M059J (cell line): ENCODE measurements at places on chromosomes 6 and 20.

- DNase-seq: peak; percentile 13
These were observed 180.6 kb upstream of the TENT5A start for GRCh38 chr6:81933089-81933488.

- DNase-seq: no peak
These were observed 230.1 kb downstream of the SYNDIG1 start for GRCh38 chr20:24699321-24700165.

DNA sequence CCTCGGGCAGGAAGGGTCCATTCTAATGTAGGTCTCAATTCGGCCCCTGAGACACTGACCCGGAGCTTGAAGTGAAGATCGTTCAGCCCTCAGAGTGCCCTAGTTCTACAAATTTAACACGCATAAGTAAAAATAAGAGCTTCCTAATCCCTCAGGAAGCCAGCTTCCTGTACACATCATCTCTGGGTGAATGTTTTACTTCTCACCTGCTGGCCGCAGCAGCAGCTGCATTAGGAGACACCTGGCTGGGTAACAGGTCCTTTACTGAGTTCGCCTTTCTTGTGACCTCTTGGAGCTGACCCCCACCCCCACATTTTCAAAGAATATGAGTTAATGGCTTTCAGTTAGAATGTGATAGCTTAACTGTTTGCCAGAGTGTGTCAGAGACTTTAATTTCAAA is 165.0 kb downstream of the SMOC2 start:
- DNase-seq: no peak

GRCh38 chr6:144653885-144654505 is 368.9 kb downstream of the UTRN start:
- no peak for DNase-seq

DNA sequence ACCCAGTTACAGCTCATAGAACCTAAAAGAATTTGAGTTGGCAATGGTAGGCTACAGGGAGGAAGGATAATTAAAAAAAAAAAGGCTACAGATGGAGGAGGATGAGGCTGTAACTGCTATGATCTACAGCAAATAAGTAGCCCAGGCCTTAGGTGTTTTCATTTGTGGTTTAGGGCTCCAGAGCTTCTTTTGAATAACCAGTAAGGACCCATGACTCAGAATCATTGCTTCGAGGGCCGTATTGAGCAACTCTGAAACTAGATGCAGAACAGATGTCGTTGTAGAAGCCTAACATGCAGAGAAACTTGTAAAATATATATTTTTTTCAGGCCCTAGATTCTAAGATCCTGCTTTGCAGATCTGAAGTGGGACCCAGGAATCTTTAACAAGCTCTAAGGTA is 19.0 kb upstream of the ASIP start:
- DNase-seq: peak; percentile 98

- DNase-seq: no peak
These were observed 69.1 kb downstream of the SCAND1 start for GRCh38 chr20:35885212-35885611.

- no peak for DNase-seq
These were observed 103.1 kb upstream of the DOK5 start for GRCh38 chr20:54372313-54372712.

DNA sequence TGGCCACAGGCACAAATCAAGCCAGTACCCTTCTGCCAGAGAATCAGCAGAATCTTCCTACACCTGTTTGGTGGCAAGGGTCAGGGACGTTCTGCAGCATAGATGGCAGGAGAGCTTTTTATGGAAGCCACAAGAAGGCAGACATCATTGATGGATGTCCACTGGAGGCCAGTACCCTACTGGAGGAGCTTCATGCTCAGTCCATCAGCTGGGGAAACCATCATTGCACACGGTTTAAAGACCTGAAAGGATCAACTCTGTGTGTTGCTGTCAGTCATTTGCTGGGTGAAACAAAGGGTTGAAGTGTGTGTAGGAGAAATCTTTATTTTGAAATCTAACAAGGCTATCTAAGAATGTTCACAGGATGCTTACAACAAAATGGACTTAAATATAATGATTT is 158.9 kb upstream of the SASH1 start:
- DNase-seq: no peak

- peak; percentile 20 for DNase-seq
These were observed 320.0 kb upstream of the NT5E start for GRCh38 chr6:85129881-85130280.

DNA sequence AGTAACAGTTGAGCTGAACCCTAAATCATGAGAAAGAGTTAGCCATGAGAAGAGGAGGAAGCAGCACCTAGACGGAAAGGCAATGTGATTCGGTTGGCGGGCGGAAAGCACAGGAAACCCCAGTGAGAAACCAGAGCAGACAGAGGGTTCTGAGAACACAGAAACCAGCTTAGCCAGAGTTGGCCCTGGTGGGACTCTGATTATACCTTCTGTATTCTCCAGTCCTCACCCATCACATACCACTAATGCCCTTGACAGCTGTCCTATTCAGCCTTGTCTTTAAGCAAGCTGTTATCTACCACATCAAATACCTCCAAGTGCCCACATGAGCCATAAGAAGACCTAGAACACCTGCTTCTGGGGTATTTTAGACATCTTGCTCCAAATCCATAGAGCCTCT is 58.9 kb upstream of the LRRC1 start:
- DNase-seq: no peak

- DNase-seq: no peak
These were observed 6.3 kb downstream of the BNIP5 start for GRCh38 chr6:36330366-36330765.

GRCh38 chr6:1669996-1670395 is 60.3 kb downstream of the FOXC1 start:
- no peak for DNase-seq
